ENCODE measurements at places on chromosomes 2 and 18. TPM values are rescaled to one million over a fixed set of nuclear protein-coding genes. Genes with fewer than 3 reads are reported as not detected.

DNA sequence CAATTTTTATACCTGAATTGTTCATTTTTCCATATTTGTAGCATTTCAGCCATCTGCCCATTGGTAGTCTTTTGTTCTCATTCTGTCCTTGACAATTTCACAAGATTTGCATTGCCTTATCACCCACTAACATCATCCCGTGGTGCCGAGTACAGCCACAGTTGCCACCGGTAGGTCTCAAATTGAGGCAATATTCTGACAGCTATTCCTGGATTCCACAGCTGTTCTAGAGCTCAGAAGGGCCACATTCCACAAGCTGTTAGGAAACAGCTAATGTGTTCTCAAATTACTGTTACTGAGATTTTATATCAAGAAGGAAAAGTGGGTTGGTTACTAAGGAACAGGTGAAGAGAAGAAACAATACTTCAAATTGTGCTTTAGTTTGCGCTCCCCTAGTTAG, 178.8 kb downstream of the RPRM start:
- DNase-seq: no peak

Gene G6PC2
- not detected for total RNA-seq

- DNase-seq: no peak
Observed at GRCh38 chr18:48328473-48329210, 80.5 kb downstream of the ZBTB7C start.

DNA sequence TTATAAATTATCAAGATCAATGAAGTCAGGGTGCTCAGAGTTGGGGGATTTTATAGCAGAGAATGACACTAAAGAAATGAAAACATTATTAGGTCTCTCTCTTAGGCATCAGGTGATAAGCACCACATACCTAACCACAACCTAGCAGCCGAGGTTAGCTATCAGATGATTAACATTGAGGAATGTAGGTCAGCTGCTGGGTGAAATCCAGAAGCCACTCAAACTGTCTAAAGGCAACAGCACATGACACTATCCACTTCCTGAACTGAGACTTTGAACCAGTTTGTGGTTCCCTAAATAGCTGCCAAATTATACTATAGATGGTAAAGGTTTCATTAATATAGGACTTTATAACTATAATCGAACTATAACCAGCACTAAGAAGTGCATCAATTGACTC, 4.7 kb downstream of the EPG5 start:
- DNase-seq: no peak

Gene MAL
- 0.80 TPM for total RNA-seq

- no peak for DNase-seq
Observed at GRCh38 chr2:125696560-125696959, 959.4 kb upstream of the GYPC start.

GRCh38 chr2:64730551-64731262, 77.0 kb upstream of the SERTAD2 start:
- no peak for DNase-seq

- DNase-seq: no peak
Observed at GRCh38 chr2:7237466-7237865, 320.3 kb downstream of the RNF144A start.

GRCh38 chr2:47083886-47084687, 71.0 kb downstream of the STPG4 start:
- DNase-seq: no peak

Gene CD207
- not detected for total RNA-seq

Gene ALLC
- total RNA-seq: not detected

GRCh38 chr2:119267604-119268003, 44.0 kb downstream of the STEAP3 start:
- DNase-seq: peak; percentile 22

Gene CENPA
- total RNA-seq: 34.0 TPM

DNA sequence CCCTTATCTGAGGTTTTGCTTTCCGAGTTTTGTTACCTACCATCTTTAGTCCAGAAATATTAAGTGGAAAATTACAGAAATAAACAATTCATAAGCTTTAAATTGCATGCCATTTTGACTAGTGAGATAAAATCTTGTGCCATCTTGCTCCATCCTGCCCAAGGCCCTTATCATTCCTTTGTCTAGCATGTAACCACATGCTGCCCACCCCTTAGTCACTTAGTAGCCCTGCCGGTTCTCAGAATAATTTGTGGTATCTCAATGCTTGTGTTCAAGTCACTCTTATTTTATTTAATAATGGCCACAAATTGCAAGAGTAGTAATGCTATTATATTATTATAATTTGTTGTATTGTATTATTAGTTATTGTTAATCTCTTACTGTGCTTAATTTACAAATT, 36.8 kb upstream of the VPS54 start:
- no peak for DNase-seq

GRCh38 chr2:85428343-85428881, 9.9 kb downstream of the SH2D6 start:
- DNase-seq: peak; percentile 33

DNA sequence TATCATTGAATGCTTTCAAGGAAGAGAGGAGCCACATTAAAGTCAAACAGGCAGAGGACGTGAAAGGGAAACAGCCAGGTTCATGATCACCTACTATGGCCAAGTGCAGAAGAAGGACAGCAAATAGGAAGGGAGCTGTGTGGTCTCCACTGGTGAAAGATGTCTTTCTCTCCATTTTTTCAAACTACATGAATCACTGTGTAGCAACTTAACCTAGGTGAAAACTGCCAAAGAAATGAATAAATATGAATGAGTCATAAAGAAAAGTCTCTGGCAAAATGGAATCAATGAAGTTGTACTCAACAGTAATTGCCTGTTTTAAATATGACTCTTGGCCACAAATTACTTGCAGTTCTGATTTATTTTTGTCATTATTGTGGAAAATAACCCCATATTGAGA, 452.6 kb upstream of the PKDCC start:
- DNase-seq: no peak

Gene SH3BP4
- total RNA-seq: 45.8 TPM

Gene STRADB
- total RNA-seq: 45.9 TPM

- DNase-seq: no peak
Observed at GRCh38 chr2:197893403-197894177, 89.2 kb downstream of the PLCL1 start.

Gene GNAL
- 38.9 TPM for total RNA-seq

DNA sequence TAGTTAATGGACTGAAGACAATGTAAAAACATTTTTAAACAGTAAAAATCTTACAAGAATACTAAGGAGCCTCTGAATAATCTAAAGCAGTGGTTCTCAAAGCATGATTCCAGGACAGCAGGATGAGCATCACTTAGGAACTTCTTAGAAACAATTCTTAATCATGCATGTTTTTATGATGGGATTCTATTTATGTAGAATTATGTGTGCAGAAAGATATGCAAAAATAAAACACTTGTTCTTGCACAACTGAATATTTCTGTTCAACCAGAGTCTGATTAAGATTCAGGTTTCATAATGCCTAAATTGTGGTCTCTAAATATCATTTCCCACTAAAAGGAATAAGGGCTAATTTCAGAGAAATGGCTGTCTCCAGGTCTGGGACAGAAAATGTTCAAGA, 69.2 kb upstream of the MTIF2 start:
- no peak for DNase-seq

GRCh38 chr18:54247511-54248175, 21.7 kb upstream of the POLI start:
- DNase-seq: no peak

Gene PNO1
- total RNA-seq: 27.6 TPM

GRCh38 chr2:28346587-28346986, 46.1 kb upstream of the FOSL2 start:
- DNase-seq: no peak

DNA sequence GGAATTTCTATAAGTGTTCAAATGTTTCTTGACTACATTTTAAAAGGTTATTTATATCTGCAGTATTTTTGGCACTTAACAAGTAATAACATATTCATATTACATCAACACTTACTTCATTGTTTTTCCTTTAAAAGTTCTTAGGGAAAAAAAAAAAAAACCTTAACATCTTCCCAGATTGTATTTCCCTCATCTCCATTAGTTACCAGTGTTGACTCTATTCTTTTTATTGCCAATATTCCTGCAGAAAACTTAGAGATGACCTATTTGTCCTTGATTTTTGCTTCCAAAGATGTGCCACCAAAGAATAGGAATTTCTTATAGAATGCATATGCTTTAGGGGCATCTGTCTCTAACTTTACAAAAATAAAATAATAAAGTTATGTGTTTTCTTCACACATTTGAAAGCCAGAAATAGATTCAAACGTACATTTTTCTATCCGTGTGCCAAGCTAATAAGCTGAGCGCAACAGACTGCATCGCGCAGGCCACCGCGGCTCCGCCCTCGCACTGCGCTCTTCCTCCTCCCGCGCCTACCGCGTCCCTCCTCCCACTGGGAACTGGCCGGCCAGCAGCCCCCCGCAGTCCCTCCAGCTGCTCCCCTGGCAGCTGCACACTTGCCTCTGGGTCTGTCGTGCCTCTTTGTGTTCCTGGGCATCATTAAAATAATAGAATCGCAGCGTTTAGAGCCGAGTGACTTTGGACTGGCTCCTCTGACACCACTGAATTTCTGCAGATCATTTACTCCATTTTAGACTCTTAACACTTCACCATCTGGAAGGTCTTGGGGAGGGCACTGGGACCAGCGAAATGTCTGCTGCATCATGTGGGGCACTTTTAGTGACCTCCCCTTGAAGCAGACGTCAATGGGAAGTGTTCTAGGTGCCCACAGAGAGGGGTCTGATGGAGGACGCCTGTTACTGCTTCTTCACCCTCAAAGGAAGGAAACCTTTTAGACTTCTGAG, 21.2 kb upstream of the NAB1 start:
- peak; percentile 73 for DNase-seq

DNA sequence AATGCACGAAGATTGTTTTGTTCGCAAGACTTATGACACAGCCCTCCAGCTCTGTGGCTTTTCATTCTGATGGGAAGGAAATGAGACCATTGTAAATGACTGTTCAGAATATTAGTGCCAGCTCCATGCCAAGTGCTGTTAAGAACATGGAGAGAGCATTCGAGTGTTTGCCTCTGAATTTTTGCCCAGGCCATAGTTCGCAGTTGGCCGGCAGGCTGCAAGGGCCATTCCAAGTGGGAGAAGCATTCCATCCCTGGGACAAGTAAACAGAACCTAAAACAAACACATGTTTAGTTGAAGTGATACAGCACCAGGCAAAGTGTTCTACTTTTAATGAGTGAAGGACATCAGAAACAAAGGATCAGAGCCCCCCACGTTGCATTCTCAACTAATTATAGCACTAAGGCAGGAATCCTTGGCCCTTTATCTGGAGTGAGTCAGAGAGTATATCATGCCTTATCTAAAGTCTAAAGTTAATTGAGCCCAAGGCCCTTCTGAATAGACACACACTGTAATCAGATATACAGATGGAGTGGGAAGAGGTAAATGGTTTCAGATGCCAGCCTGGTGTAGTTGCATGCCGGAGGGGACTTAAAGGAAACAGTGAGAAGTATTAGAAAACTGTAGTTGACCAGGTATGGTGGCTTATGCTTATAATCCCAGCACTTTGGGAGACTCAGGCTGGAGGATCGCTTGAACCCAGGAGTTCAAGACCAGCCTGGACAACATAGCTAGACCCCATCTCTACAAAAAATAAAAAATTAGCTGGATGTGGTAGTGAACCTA, 53.3 kb downstream of the NEDD4L start:
- no peak for DNase-seq

DNA sequence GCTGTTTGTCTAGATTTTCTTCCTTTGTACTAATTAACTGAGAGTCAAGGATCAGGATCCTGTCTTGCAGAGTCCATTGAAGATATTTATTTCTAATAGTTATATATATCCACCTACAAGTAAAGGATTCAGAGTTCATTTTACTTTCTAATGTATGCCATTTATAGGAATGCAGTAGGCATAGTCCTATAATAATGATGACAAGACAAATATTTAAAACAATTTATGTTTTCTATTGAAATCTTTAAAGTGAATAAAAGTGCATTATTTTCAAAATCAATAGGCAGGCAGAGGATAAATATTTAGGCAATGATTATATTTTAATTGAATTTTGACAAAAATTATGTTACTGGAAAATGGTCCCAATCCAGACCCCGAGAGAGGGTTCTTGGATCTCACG, 1430.8 kb upstream of the NXPH2 start:
- DNase-seq: no peak

DNA sequence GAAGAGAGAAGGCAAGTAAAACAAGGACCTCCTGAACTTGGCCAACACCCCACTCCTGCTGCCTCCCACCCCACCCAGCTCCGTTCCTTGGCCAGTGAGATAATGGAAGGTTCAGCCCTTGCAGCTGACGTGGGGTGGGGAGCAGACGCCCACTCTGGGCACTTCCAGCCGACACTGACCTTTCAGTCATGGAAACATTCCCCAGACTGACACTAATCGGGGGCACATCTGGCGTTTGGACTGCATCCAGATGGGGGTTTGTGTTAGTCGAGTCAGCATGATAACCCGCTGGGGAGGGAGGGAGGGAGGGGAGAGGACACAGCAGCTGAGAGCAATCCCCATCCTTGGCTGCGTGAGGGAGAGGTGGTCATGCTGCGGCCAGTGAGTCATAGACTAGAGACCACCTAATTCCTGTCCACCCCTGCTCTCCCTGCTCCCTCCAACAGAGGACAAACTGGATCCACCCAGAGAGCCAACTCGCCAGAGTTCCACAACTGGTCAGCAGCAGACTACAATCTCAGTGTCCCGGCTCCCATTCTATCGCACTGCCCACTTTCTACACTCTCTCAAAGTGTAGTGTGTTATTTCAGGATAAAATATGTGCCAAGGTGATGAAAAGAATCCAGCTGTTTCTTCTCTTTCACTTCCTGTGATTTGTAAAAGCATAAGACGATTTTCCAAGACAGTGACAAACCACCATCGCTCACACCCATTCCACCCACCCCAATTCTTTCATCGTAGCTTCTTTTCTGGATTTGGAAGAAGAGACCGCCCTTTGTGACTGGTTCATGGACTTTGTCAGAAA, 115.4 kb upstream of the PKDCC start:
- DNase-seq: no peak

DNA sequence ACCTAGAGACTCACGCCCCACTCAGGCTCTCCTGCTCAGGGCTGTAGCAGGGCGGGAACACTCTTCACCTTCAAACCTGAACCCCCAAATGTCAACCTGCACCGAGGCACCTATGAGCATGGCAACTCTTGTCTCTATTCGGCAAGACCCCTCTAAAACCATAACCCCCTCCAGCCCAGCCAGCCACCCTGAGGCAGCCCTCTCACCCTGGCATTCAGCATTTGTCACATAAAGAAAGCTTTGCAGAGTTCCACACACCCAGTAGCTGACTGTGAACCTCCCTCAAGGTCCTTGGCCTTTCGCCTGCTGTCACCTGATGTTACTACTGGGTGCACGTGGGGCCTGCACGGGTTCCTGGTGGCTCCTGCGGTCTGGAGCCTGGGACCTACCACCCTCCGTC, 97.2 kb upstream of the ALKAL2 start:
- no peak for DNase-seq
